ENCODE measurements at places on chromosomes 12 and 14. TPM values are rescaled to one million over a fixed set of nuclear protein-coding genes. Genes with fewer than 3 reads are reported as not detected.

DNA sequence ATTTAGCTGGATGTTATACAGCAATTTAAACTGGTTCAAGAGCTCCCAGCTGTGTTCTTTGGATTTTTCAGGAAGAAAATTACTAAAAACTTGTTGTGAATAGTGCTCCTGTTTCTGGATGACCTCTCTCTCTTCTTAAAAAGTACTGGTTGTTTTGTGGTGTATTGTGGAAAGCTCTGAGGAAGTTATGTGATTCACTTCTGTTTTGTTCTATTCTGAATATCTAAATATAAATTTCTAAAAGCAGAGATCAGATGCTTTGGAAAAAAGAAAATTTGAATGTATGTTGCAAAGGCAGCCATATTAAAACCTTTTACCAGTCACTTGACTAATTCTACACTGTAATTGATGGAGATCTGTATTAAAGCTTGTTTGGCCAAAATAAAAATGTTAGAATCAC, 3.4 kb upstream of the C3AR1 start:
- no peak for DNase-seq

DNA sequence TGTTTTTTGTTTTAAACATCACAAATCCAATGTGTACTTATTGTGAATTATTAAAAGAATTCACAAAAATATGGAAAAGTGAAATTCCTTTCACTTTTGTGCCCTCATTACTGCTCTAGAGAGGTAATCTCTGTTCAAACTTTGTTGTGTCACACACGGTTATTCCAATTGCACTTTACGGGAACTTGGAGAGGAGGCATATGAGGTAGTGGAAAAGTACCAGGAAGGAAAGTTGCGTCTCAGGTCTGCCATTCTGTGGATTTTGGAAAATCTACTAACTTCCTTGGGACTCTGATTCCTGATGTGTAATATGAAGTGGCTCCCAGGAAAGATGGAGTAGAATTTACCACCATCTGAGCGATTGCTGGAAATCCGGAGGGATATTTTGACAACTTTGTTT, 90.9 kb upstream of the DCN start:
- no peak for DNase-seq

Gene JPH4
- total RNA-seq = 0.68 TPM

GRCh38 chr14:58171090-58171489, 19.1 kb upstream of the ARMH4 start:
- DNase-seq = peak; percentile 70
